ENCODE measurements at places on chromosomes 3 and 15. TPM values are rescaled to one million over a fixed set of nuclear protein-coding genes. Genes with fewer than 3 reads are reported as not detected.

The CORO2B gene
- 0.43 TPM for total RNA-seq

The TBC1D5 gene
- total RNA-seq = 99.5 TPM

- DNase-seq = peak; percentile 27
Measured at GRCh38 chr15:77606142-77607034, 26.3 kb downstream of the LINGO1 start.

DNA sequence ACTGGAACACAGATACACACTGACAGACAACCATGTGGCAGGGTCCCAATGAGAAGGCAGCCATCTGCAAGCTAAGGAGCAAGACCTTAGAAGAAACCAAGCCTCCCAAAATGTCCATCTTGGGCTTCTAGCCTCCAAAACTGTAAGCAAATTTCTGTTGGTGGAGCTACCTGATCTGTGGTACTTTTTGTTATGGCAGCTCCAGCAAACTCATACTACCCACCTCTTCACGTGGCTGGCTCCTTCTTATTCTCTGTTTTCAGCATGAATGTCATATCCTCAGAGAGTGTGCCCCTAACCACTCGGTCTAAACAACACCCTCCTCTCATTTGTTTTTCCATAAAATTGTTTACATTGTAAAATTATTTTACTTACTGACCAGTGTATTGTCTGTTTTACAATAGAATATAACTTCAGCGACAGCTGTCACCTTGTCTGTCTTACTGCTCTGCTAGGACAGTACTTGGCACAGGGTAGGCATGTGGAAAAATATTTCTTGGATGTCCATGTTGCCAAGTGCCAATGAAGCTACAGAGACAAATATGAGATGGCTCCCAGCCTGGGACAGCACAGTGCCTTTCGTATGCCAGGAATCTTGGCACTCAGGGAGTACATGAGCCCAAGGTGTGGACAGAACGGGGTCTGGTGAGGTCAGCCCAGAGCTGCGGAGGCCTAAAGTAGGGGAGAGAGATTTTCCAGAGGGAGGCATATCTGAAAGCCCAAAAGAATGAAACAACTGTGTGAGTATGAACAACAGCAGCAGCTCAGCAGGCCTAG, 17.4 kb upstream of the SLC25A36 start:
- no peak for DNase-seq

The BNC1 gene
- 0.03 TPM for total RNA-seq

The GATA2 gene
- total RNA-seq = 5.5 TPM

GRCh38 chr3:30354513-30354912, 251.9 kb upstream of the TGFBR2 start:
- DNase-seq = no peak

DNA sequence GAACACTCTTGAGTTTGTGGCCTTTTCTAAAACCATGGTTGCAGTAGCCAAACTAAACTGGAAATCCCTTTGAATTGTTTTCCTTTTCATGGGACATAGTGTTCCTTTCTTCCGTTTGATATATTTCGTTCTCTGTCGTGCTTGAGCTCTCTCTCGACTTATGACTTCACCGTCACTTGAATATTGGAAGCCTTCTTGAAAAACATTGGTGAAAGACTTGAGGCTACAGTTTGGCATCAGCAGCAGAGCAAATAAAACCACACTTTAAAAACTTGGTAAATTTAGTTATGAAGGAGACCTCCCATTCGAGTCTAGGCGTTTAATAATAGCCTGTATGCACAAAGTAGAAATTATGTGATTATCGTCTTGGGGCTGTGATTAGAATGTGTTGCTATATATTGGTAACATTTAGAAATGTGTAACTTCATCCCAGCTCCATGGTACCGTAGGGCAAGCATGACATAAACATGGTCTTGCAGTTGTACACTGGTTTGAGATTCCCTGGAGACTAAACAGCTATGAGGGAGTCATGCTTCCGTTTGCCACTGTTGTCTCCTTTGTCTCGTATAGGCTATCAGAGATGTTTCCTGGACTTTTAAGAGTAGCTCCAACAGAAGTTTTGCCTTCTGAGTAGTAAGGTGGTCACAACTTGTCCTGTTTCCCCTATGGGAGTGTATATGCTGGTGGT, 122.3 kb downstream of the PTPRG start:
- DNase-seq = no peak

The SPESP1 gene
- total RNA-seq = not detected

- no peak for DNase-seq
Measured at GRCh38 chr3:21020681-21021080, 730.3 kb downstream of the ZNF385D start.

The FAM98B gene
- total RNA-seq = 4.5 TPM

GRCh38 chr3:179949412-179949811, 87.3 kb downstream of the PEX5L start:
- DNase-seq = no peak

The CMSS1 gene
- total RNA-seq = 56.2 TPM

The NR1I2 gene
- total RNA-seq = not detected

The MST1R gene
- 1.9 TPM for total RNA-seq

The CHRD gene
- total RNA-seq = 5.6 TPM

The ACKR2 gene
- not detected for total RNA-seq

DNA sequence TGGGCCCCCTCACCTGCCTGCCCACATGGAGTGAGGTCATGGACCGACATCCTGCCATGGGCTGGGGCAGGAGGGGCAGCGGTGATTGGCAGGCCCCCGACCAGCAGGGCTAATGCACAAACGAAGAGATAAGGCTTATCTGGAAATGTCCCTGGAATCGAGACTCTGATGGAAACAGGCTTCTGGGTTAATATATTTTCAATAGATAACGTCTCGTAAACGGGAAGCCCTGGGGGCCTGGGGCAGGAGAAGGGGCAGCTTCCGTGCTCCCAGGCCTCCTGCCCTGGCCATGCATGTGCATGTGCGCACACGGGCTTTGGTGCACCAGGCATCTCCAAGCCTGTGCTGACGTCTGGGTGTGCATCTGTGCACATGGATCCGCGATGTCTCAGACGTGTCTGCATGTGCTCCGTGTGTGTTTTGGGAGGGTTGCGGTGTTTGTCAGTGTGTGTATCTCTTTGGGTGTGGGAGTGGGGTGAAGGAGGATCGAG, 55.1 kb downstream of the DNAJB8 start:
- DNase-seq = no peak

- no peak for DNase-seq
Measured at GRCh38 chr15:57821826-57822225, 115.3 kb downstream of the POLR2M start.

DNA sequence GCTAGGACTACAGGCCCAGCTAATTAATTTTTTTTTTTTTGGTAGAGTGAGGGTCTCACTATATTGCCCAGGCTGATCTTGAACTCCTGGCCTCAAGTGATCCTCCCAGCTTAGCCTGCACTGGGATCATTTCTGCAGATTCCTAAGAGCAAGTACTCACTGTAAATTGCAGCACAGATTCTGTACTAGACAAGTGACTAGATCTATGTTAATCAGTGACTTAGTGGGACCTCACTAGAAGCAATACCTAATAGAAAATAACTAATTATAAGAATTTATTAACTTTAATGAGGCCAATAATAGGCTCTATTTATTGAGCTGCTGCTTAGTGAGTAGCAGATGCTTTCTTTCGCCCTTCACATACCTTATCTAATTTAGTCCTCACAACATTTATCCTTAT, 10.6 kb upstream of the UTS2B start:
- DNase-seq = no peak

- peak; percentile 76 for DNase-seq
Measured at GRCh38 chr3:157311633-157312375, 124.8 kb upstream of the PTX3 start.

The TEX55 gene
- total RNA-seq = not detected

DNA sequence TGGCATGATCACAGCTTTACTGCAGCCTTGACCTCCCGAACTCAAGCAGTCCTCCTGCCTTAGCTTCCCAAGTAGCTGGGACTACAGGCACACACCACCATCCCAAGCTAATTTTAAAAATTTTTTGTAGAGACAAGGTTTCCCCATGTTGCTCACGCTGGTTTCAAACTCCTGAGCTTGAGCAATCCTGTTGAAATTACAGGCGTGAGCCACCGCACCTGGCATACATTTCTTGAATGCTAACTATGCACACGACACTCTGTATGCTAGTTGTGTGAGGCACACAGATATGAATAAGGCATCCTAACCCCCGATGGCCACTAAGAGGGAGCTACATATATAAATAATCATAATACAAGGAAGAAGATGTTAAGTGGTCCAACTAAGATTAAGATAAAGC, 64.9 kb downstream of the CDC25A start:
- no peak for DNase-seq

- DNase-seq = no peak
Measured at GRCh38 chr15:23912191-23912590, 225.1 kb upstream of the NDN start.

- no peak for DNase-seq
Measured at GRCh38 chr3:23743141-23743784, 62.5 kb upstream of the UBE2E1 start.

DNA sequence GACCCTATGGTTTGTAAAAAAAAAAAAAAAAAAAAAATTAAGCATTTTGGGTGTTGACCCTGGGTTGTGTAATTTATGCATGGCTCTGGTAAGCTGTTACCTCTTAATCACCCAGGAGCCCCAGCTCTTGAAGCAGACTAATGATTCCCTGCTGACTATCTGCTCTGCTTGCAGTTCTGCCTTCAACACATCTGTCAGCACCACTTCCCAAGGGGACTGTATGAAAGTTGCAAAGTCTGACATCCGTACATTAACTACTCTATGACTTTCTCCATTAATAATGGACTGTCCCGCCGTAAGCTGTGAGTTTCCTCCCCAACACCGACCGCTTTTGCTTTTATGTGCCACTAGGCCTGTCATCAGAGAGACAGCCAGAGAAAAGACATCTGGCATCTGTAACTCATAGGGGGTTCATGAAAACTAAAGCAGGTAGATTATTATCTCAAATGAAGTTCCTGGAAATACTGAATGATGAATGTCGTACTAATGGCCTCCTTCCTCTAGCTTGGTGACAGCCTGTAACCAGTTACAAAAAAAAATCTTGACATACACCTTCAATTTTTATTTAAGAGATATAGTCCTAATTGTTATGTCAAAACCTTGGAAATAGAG, 271.5 kb downstream of the IL5RA start:
- no peak for DNase-seq

GRCh38 chr3:149902498-149903139, 68.1 kb downstream of the PFN2 start:
- no peak for DNase-seq

The CHRNA7 gene
- total RNA-seq = 0.10 TPM

GRCh38 chr15:101406526-101407195, 82.8 kb downstream of the PCSK6 start:
- DNase-seq = no peak

DNA sequence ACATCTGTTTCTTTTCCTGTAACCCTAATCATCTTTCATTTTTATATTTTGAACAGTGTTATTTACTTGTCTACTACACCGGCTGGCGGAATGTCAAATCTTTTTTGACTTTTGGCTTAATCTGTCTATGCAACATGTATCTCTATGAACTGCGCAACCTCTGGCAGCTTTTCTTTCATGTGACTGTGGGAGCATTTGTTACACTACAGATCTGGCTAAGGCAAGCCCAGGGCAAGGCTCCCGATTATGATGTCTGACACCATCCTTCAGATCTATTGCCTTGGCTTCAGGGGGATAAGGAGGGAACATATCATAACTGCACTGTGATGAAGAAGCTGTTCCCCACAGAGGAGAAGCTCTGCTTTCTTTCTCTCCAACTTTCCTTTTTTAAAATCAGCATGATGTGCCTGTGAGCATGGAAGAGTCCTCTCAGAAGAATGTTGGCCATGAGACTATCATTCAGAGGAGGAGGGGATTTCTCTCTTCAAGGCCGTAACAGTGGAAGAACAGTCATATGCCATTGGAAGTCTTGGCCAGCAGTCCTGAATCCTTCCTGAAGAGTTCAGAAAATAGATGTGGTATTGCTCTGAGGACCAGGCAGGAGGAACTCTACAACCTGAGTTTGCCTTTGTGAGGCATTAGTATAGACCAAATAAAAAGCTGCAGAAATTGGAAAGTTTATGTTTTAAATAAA, 69.9 kb downstream of the SEC22A start:
- no peak for DNase-seq

The EBLN2 gene
- 0.41 TPM for total RNA-seq

The TTLL13 gene
- total RNA-seq = not detected

DNA sequence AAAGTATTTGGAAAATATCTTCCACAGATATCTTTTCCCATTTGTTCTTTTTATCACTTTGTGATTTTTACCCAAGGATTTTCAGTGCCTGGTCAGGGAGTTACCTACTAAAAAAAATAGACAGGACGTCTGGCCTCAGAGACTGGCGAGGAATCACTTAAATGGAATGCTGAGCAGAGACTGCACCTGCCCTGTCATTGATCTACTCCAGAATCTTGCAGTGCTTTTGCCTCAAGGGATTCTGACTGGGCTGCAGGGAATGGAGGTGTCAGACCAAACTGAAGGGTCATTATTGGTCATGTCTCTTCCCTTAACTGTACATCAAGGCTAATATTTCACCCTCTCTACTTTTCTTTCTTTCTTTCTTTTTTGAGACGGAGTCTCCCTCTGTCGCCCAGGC, 12.1 kb upstream of the RYR3 start:
- no peak for DNase-seq

- DNase-seq = no peak
Measured at GRCh38 chr3:99199021-99199420, 297.5 kb upstream of the DCBLD2 start.

The PLA2G4E gene
- not detected for total RNA-seq

- no peak for DNase-seq
Measured at GRCh38 chr3:8255725-8256124, 245.9 kb upstream of the LMCD1 start.

The RTP1 gene
- not detected for total RNA-seq

GRCh38 chr15:76588811-76589747, 252.5 kb downstream of the ISL2 start:
- DNase-seq = no peak

DNA sequence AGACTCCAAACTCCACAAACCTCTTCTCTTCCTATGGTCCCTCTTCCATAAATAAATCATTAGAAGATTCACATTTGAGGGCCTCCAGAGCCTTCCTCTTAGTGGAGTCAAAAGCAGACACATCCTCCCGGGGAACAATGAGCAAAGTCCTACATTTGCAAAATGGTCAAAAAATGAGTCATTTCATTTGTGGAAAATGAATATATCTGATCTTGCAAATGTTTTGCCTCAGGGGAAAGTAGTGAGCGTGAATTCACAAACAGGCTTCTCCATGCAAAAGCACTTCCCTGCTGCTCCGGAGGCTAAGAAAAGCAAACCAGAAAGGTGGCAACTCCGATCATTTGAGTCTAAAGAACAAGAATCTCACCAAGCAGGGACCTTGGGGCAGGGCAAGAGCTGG, 86.7 kb upstream of the IQSEC1 start:
- DNase-seq = peak; percentile 16

DNA sequence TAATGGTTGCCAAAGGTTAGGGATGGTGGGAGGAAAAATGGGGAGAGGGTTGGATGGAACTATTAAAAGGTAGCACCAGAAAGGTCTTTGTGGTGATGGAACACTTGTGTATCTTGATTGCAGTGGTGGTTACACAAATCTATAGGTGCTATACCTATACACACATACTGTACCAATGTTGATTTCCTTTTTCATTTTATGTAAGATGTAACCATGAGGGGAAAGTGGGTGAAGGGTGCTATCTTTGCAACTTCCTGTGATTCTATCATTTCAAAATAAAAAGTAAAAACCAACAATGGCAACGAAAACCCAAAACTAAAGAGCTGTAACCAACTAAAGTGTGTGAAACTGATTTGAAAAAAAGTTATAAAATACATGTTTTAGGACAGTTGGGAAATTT, 761 bp upstream of the ZNF35 start:
- DNase-seq = no peak

GRCh38 chr15:25797936-25798901, 64.9 kb downstream of the ATP10A start:
- DNase-seq = no peak

All from A172 (cell line).